Eye (tissue), 1 donor: ENCODE measurements at places on chromosomes 11 and 22.

- DNase-seq, result no peak
Measured at GRCh38 chr11:17477361-17477760, 716 bp upstream of the ABCC8 start.

DNA sequence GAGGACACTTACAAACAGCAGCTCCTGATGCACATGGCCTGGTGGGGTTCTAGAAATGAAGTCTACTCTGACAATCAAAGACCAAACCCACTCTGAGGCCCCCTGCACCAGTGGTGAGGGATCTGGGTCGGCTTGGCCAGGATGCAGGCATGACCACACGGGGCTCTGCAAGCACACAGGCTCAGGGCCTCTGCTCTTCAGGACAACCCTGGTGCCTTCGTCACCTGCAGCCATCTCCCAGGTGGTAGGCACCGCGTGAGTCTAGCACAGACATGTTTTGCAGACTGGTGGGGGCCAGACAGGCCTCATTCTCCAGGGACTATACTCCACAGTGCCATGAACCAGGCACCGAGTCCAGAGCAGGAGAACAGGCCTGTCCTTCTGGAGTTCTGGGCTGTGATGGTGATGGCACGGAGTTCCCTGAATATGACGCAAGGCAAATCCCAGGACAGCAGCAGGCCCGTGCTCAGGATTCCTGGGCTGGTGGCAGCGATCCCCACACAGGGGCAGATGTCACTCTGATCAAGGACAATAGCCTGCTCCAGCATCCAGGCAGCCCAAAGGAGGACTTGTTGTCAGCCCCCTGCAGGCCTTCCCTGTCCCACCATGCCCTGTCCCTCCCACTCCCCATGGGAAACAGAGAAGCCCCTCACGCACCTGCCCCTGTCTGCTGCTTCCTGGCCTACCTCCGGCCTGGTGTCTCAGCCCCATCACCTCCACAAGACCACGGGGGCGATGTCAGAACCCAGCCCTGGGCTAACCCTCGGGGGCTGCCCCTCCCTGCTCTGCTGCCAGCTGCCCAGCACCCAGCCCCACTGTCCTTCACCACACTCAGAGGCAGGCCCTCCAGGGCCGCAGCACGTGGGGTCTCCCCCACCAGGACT, 36.1 kb downstream of the GNB1L start:
- DNase-seq, result no peak

DNA sequence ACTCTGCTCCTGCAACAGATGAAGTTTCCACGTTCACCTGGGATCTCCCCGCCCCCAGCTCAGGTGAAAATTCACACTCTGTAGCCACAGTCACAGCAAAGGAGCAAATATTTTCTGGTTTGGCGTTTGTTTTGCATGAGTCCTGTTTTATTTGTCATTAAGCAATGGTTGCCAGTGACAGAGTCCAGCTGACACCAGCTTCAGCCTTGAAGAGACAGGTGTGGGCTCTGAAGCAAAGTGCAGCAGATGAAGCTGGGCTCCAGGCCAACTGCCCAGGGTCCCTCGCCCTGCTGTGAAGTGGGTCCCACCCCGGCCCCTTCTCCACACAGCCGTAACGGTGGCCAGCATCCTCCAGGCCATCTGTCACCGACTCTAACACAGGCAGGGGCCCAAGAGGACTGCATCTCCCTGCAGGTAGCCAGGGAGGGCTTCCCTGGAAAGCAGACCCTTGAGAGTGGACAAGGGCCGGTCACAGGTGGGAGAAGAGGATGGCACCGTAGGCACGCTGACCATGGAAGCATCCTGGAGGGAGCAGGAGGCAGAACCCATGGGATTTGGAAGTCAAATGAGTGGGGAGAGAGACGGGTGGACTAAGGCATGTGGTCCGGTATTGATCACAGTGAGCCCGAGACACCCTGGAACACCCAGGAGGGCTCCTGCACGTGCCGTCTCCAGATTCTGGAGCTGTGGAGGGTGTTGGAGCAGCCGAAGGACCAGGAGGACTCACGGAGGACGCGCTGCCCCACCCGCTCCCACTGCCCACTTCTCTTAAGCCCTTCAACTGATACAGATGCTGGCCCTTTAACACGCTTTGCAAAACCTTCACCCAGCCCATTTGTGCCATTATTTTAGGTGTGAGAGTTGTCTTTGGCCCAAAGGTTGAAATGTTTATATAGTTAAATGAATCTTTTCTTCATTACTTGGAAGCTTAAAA, 294.5 kb downstream of the BRD1 start:
- no peak for DNase-seq

- DNase-seq, result peak; percentile 85
Measured at GRCh38 chr11:119320240-119320775, 3.4 kb upstream of the MCAM start.

DNA sequence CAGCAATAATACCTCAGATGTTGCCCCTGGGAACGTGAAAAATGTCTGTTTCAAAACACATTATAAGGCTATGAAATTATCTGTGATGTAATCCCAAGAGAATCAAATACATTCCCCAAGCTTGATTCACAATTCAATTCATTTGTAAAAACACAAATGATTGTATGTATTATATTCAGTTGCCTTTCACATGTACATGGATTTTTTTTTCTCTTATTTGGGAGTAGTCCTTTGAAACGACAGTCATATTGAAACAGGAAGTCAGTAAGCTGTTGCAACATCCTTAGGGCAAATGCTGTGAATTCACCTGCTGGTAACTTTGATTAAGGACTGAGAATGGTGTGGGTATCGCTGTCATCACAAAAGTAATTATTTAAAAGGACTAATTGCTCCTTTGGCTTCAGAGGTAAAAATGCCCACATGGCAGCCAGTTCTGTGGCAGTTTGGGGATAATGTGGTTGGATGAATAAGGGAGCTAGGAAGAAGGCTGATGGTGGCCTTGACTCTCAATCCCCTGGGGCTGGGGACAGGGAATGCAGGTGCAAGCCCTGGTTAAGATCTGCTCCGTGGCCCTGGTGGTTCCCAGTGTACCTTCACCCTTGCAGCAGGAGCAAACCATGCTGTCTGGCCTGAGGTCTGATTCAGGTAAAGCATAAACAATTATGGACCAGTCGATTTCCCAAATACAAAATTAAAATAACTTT, 13.2 kb downstream of the EHF start:
- DNase-seq, result no peak

DNA sequence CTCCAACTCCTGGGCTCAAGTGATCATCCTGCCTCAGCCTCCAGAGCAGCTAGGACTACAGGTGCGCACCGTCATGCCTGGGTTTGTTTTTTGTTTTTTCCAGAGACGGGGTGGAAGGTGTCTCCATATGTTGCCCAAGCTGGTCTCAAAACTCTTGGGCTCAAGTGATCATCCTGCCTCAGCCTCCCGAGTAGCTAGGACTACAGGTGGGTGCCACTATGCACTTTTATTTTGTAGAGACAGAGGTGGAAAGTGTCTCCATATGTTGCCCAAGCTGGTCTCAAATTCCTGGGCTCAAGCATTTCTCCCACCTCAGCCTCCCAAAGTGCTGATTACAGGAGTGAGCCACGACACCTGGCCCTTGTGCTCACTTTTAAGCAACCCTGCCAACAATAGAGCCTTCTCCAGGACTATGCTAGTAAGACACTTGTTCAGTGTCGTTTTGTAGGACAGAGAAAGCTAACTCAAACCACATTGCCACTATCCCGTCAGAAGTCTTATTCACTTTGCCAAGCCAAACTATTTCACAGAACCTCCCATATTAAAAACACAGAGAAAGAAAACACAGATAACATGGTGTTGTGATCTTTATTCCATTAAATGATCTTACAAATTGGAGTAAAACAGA, 9.4 kb upstream of the PLAAT3 start:
- DNase-seq, result no peak

- no peak for DNase-seq
Measured at GRCh38 chr11:126680131-126680530, 320.4 kb downstream of the KIRREL3 start.

DNA sequence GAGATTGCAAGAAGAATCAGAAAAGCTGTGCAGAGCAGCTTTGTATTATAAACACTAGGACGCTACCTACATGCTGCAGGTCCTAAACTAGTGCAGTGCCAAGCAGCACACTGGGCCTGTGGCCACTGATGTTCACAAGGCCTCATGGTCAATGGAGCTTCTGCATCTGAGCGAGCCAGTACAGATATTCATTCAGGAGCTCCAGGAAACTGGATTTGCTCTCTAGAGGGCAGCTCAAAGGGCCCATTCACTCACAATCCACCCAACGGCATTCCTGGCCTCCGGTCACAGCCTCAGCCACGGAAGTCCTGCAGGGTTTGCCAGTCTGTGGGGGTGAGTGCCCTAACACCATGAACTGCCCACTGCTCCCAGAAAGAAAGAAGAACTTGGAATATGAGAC, 5.8 kb upstream of the TBC1D10A start:
- DNase-seq, result no peak

GRCh38 chr11:10328314-10329098, 23.6 kb downstream of the ADM start:
- no peak for DNase-seq

GRCh38 chr11:102320679-102321078, 3.4 kb downstream of the BIRC3 start:
- no peak for DNase-seq

DNA sequence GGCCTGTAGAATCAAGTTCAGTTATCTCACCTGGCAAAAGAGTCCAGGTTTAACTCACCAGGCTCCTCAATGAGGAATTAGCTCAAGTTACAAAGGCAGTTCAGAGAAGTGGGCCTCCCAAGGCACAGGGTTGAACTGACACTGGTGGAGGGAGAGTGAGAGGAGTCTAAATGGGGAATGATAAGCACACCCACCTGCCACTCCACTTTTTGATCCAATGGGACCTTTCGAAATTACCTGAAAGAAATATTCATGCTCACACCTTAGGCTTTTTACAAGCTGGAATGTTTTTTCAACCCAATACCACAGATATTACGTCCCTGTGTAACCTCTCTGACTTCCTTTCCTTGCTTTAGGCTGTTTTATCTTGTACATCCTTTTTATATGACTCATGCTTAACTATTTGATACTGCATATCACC, 642.7 kb upstream of the TENM4 start:
- no peak for DNase-seq

- DNase-seq, result no peak
Measured at GRCh38 chr11:16096336-16096735, 260.0 kb downstream of the SOX6 start.
